ENCODE measurements at places on chromosomes 6 and 20.

DNA sequence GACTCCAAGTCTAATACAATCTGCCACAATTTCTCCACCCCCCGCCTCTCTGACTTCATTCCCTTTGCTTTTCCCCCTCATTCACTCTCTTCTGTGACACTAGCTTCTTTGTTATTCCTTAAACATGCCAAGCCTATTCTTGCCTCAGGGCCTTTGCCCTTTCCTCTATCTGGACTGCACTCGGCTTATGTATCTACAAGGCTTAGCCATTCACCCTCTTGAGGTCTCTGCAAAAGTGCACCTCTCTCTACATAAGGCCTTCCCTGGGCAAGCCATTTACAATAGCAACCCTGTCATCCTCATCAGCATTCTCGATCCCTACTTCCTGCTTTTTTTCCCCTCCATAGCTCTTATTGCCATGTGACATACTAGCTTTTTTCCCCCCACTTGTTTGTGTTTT is 168.9 kb downstream of the PDSS2 start:
- DNase-seq: no peak

GRCh38 chr6:17842014-17842776 is 135.5 kb upstream of the NUP153 start:
- no peak for DNase-seq

DNA sequence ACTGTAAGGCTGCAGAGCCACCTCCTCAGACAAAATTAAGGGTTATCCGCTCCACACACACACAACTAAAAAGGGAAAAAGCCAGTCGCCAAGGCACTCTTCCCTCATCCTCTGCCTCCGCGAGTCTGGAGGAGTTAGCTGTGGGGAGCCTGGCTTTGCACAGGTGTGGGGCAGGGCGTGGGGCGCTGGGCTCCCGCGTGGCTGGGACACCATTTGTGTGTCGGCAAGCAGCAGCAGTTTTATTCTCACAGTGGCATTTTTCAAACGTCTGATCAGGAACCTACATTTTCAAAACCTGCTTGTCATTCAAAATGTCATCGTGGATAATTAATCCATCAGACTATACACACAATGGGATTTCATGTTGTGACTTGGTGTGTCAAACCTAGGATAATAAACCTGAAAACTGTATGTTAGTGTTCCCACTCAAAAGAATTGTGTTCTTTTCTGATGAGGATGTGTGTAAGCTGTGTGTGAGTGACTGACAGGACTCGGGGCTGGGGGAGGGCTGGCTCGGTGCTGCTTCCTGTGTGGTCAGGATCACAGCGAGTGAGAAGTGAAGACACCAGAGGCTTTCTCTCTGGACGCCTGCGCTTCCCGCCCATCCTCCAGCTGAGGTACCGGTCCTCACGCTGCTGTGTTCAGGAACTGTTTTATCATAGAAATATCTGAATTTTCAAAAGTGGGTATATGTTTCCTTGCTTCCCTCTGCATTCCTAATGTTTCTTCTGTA is 83.1 kb downstream of the IRF4 start:
- DNase-seq: peak; percentile 12

DNA sequence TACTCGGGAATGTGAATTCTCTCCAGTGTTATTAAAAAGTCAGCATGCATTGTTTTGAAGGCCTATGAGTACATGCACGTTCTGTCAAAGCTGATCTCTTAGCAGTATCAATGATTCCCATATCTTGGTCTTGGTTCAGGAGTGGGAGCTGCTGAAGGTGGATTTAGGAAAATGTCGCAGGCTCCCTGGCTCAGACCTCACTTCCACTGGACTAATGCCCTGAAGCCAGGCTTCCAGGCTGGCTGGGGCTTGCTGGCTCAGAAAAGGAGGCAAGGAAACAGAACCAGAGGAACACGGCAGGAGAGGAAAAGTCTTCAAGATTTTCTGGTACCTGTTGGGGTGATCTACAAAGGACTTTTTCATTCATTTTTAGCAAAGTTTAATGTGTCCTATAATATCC is 81.6 kb downstream of the OLIG3 start:
- no peak for DNase-seq

- peak; percentile 46 for DNase-seq
Observed at GRCh38 chr6:52595796-52596130, 18.9 kb upstream of the TRAM2 start.

Measured in astrocyte of the hippocampus (primary cell).